Fibroblast of skin of back (primary cell): ENCODE measurements at places on chromosomes 3 and 15.

DNA sequence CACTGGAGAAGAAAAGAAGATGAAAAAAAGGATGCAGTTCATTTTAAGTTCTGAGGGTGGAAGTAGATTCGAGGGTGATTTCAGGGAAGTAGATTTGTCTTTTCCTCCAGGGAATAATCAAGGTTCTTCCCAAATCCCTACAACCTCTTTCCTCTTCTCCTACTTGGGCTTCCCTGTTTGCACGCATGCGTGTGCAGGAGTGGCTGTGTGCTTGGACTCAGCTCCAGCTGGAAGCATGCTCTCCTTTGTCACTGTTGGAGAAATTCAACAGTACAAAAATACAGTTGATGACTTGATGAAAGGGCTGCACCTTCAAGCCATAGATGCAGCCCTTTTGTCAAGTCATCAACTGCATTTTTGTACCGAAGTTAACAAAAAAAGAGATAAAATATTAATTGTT lies 3.8 kb downstream of the OR5K2 start:
- no peak for DNase-seq

- peak; percentile 33 for DNase-seq
Observed at GRCh38 chr15:41417418-41418195, 712 bp downstream of the RTF1 start.

GRCh38 chr15:77527831-77528231 lies 104.9 kb downstream of the LINGO1 start:
- DNase-seq = peak; percentile 22

- DNase-seq = peak; percentile 72
Observed at GRCh38 chr3:126959921-126960603, 22.9 kb upstream of the PLXNA1 start.

DNA sequence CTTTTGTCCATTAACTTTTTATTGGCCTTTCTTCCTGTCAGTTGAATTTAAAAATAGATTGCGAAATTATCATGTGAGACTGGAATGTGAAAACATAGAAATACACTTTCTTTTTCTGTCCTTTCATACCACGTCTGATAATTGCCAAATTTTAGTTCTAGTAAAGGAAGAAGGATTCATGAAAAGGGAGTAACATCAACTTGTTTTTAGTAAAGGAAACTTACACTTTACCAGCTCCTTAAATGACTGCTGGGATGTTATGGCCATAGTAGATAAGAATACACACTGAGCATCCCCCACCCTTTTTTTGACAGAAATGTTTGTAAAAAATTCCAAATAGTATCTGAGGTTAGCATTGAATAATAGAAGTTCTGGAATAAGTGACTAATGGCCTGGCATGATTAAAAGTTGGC lies 137.9 kb downstream of the NEO1 start:
- peak; percentile 24 for DNase-seq

DNA sequence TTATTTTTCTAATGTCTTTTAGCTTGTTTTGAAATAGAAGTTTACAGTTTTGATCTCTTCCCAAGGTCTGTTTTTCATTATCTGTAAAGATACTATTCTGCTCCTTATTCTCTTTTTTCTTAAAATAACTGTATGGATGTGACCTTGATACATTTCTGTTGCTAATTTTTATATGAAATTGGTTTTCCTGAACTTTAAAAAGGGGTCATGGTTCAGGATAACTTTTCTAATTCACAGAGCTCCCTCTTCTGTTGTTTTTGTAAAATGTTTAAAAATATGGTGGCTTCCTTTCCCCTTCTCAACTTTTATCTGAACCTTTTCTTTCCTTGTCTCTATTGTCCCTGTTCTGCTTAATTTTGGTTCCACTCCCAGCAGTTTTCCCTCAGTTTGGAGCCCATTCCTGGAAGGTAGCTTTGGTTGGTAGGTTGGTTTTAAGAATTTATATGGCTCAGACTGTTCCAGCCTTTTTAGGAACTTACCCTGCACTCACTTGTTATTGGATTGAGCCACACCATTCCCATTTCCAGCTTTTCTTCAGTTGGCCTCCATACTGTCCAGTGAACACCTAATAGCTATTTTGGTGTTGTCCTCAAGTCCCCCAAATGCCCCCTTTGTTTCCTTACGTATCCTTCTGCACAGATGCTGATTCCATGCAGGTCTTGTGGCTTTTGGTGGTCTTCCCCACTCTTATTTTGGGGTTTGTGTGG lies 70.3 kb downstream of the SLMAP start:
- no peak for DNase-seq

- peak; percentile 48 for DNase-seq
Observed at GRCh38 chr3:89740881-89741177, 633.4 kb downstream of the EPHA3 start.

- peak; percentile 96 for DNase-seq
Observed at GRCh38 chr3:171028025-171028778, 1.7 kb upstream of the SLC2A2 start.

DNA sequence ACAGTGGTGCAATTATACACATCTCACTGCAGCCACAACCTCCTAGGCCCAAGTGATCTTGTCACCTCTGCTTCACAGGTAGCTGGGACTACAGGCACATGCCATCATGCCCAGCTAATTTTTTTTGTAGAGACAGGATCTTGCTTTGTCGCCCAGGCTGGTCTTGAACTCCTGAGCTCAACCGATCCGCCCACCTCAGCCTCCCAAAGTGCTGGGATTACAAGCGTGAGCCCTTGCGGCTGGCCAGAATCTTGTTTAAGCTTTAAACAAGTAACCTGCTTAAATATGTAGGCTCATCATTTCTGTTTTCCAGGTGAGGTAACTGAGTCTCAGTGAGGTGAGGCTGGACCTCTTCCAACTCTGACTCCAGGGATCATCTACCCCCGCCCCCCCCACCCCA lies 7.7 kb upstream of the PSTPIP1 start:
- no peak for DNase-seq

GRCh38 chr3:190169877-190170276 lies 49.2 kb upstream of the P3H2 start:
- no peak for DNase-seq

DNA sequence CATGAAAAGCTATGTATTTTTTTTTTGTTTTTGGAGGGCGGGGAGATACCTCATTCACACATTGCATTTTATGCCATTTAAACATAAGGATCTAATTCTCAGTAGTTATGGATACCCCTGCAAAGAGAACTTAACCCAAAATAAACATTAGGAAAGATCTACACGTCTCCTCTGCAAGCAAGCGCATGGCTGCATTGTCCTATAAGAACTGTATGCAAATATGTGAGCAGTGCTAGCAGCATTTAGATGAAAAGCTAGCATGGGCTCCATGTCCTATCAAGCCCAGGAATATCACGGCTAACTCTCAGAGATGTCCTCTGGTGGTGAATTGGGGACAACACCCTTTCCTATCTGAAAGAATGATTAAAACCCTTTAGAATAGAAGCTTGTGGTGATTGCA lies 292.8 kb downstream of the MEX3B start:
- peak; percentile 43 for DNase-seq

- peak; percentile 41 for DNase-seq
Observed at GRCh38 chr3:128736601-128737000, 10.6 kb downstream of the RAB7A start.

GRCh38 chr3:128910006-128910405 lies 30.6 kb downstream of the ACAD9 start:
- DNase-seq = no peak

DNA sequence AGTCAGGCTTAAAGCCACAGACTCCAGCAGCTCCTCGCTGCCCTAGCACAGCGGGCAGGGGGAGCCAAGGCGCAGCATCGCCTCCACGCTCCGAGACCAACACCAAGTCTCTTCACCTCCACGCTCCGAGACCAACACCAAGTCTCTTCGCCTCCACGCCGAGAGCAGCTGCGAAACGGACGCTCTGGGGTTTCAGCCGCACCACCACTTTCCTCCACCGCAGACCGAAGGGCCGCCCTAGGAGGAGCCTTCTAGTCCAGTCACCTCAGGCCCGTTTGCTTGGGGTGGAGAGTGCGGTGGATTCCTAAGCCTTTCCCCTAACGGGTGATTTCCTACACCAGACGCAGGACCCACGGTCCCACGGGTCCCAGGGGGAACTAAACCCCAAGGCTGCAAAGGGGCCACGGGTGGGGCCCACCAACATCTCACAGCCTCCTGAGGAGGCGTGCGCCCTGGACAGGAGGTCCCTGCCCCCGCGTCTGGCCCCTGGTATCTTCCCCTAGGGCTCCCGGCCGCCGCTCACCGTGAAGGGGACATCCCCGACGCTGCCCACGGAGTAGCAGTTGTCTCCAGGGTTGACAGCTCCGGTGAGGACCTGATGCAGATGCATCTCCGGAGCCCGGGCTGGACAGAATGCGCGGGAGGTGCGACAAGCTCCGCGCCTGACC lies 501 bp downstream of the DMXL2 start:
- DNase-seq = peak; percentile 60

DNA sequence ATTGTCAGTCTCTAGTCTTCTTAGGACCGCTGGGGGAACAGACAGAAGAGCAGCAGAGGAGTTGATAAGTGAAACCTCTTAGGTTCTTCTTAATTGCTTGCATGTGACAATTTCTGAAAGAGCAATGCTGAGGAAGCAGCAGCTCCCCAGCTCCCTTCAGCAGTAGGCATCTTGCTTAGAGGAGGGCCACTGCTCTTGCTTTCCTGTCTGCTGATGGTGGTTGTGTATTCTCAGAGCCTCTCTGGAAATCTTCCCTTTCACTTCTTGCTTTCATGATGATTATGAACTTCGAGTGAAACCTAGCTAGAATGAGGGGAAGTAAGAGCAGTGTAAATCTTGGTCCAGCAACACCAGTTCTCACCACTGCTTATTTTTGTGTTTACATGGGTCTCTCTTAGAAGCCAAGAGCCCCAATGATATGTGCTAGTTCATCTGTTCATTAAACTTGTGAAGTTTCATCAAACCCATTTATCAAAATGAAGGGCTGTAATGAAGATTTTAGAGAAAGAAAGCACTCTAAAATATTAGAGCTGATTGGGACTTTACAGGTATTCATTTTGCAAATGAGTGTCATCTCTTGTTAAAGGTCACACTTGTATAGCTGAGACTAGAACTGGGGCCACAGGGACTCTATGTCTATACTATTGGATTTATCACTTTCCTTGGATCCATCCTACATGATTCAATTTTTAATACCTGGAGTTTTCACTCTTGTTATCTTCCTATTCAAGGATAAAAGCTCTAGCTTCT lies 246.7 kb downstream of the LPP start:
- no peak for DNase-seq

DNA sequence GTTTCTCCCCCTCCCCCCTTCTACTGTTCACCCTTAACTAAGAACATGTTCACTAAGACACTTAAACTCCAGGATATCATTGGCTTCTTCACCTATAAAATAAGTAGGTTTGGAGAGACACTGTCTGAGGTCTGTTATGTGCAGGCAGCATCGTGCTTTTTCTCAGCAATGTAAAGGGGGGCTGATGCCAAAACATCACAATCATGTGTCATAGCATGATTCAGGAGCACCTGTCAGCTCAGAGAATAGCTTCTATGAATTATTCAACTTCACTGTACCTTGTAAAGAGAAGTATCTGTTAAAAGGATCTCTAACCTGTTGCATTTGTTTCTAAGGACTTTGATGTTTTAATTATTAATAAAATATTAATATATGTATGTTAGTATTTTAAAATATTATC lies 211.4 kb upstream of the EPHA3 start:
- DNase-seq = no peak

DNA sequence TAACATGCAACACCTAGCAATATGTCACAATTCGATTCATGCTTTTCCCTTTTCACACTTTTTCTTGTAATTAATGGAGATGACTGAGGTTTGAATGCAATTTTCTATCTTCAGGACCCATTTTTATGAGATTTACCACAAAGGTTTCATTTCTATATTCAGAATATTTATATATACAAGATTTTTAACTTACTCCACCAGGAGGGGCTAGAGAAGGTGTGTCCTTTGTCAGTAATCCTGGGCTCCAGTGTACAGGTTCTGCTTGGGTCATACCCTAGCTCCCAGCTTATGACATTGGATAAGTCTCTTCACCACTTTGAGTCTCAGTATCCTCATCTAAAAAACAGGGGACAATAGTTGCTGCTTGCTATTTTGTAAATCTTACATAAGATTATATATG lies 95.7 kb upstream of the SLC24A5 start:
- DNase-seq = no peak

DNA sequence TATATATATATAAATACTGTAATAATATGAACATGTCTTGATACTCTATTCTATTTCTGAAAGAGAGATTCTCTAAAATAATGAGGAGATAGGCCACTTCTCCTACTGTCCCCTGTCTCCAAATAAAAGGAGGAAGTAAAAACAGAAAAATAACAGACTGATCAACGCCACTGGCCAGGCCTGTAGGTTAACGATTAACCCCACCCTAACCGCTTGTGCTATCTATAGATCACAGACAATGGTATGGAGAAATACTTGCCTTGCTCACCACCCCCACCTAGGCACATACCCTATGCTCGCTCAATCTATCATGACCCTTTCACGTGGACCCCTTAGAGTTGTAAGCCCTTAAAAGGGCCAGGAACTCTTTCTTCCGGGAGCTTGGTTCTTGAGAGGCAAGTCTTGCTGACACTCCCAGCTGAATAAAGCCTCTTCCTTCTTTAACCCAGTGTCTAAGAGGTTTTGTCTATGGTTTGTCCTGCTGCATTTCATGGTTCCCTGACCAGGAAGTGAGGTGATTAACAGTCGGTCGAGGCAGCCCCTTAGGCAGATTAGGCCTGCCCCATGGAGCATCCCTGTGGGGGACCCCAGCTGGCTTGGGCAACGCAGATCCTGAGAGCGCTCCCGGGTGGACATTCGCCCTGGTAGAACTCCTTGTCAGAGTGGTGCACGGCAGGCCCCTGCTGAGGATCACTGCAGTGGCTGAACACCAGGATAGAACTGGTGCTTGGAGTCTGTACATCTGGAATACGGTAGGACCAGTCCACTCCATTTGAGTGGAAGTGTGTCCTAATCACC lies 521.8 kb upstream of the CNTN3 start:
- DNase-seq = no peak

GRCh38 chr15:93826293-93826692 lies 405.1 kb upstream of the MCTP2 start:
- no peak for DNase-seq

GRCh38 chr15:80275961-80276360 lies 23.9 kb upstream of the CTXND1 start:
- DNase-seq = peak; percentile 46

DNA sequence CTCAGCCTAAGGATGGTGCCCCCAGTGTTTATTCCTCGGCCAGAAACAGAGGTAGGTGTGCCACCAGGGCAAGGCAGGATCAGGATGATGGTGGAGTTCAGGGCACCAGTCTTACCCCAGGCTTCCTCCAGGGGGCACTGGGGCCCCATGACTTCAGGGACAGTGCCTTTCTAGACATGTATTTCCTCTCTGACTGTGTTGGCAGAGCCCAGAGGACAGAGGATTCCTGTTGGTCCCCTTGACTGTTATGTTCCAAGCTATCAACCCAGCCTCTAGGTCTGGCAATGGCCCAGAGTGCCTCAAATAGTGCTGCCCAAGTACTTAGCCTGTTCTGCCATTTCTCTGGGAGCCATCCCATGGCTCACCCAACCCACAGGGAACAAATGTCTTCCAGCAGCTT lies 2.8 kb downstream of the HEMK1 start:
- peak; percentile 63 for DNase-seq
